NCI-H510A treated with DMSO at 0.1 percent for 48 hours (cell line): ENCODE measurements at places on chromosomes 3 and 15.

DNA sequence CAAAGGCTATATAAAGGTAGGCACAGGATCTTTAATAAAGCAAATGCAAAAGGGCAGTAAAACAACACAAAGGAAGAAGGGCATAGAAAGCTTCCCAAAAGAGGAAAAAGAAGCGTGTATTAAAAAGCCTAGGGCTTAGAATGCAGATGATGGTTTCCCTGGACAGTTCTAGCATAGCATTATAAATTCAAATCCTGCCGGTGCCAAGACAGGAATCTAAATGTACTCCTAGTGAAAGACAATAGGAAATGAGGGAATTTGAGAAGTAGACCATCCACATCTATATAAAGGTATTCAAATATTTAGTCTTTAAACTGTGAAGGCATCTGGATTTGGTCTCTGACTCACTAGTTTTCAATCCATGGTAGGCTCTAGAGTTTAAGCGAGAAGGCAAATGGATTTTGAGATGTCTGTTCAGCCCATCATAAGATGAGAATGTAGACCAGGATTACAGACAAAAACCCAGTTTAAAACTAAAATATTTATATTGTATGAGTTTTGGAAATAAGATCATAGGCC is 431.8 kb downstream of the TBL1XR1 start:
- no peak for DNase-seq

DNA sequence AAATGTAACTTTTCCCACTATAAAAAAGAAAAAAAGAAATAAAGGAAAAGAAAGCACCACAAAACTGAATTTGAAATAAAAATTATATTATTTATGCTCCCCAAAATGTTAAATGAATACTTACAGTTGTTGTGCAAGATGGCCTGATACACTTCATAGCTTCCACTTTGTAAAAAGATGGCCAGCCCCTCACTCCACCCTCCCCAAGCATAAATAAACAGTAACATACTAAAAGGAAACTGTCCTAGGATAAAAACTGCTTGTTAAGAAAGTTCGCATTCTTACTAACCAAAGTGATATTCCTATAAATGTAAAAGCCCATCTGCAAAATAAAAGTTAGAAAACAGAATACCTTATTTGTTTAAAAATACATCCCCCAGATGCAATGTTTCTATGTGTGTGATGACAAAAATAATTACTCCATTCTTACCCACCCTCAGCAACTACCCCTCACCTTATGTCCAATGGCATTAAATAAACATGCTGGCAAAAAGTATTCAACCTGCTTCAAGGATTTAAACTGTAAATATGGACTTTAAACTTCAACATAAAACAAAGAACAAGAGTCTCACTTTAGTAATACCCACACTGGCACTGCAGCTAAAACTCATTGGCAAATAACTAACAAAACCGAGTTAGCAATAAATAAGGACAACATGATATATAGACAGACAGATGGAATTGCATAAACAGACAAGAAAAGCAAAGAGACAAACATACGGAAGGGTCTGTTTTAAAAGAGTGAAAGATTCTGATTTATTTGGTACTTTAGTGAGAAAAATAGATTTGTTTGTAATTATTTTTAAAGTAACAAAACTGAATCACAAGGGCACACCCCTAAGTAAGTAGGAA is 47.7 kb downstream of the ZBTB20 start:
- no peak for DNase-seq

DNA sequence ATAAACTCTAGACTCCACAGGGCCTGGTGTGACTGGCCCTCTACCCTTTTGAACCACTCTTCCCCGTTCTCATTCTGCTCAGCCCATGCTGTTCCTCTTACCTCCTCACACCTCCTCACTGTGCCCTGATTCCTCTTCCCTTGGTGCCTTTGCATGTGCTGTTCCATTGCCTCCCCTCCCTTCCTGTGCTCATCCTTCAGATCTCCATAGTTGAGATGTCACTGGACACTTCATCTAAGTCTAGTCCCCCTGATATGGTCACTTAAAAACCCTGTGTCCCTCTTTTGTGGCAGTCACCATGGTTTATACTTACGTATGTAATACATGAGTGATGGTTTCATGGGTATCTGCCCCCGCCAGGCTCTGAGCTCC is 69.8 kb downstream of the LSM3 start:
- DNase-seq, result no peak

GRCh38 chr3:37456781-37457180 is 282.4 kb upstream of the LRRFIP2 start:
- DNase-seq, result no peak

DNA sequence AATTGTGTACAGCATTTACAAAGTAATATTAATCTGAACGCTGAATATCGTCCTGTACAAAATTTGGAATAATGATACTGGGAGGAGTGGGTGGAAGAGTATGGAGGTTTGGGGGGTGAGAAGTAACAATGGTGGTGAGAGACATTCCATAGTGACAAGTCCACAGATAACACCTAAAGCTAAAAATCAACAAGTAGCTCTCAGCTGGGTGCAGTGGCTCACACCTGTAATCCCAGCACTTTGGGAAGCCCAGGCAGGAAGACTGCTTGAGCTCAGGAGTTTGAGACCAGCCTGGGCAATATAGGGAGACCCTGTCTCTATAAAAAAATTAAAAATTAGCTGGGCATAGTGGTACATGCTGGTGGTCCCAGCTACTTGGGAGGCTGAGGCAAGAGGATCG is 5.1 kb downstream of the MRPS25 start:
- no peak for DNase-seq
